ENCODE measurements at places on chromosomes 1 and 21.

GRCh38 chr1:185318431-185319138 lies 1.5 kb upstream of the IVNS1ABP start:
- H3K27ac ChIP-seq, result peak overlapping the region; percentile 98
- no peaks in the 10 kb centered on the region for H3K27me3 ChIP-seq
- H3K36me3 ChIP-seq, result peaks cover 28% of the 10 kb centered on the region
- peak overlapping the region; percentile 89 for H3K4me3 ChIP-seq
- peaks cover 23% of the 10 kb centered on the region for H3K4me1 ChIP-seq

- no peak for DNase-seq
- H3K4me1 ChIP-seq, result no peaks in the 10 kb centered on the region
- H3K27ac ChIP-seq, result no peak overlapping the region
- no peaks in the 10 kb centered on the region for H3K27me3 ChIP-seq
- H3K36me3 ChIP-seq, result no peaks in the 10 kb centered on the region
- H3K4me3 ChIP-seq, result no peak overlapping the region
Observed at GRCh38 chr1:4060850-4061249, 160.8 kb upstream of the C1orf174 start.

DNA sequence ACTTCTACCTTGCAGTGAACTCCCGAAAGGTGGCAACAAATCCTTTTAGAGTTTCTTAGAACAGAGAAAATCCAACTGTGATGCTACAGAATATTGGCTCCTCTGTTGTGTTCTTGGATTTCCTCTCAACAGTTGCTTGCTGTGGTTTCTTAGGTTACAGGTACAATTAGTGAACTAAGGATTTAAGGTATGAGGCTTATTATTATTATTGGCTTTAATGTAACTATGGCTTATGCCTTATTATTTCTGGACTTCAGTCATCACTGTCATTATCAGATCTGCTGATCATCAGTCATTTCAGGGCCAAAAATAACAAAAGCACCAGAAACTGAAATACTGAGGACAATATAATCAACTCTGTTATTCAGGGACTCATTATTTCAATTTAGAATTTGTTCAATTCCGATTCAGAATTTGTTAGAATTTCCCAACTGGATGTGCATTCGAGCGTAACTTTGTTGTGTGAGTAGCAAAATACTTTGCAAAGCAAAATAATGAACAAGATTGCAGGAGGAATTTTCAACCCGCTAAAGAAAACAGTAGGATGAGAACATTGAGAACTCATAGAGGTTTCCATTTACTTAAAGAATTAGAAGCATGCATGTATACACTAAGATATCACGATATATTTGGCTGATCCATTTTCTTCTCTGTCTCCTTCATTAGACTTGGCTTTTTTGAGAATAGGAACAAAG lies 65.5 kb upstream of the AK4 start:
- no peak for DNase-seq
- no peaks in the 10 kb centered on the region for H3K36me3 ChIP-seq
- H3K4me1 ChIP-seq, result no peaks in the 10 kb centered on the region
- no peak overlapping the region for H3K27ac ChIP-seq
- no peak overlapping the region for H3K4me3 ChIP-seq
- peaks cover 7% of the 10 kb centered on the region for H3K27me3 ChIP-seq

GRCh38 chr1:2036287-2036686 lies 13.9 kb upstream of the PRKCZ start:
- no peak for DNase-seq
- no peaks in the 10 kb centered on the region for H3K4me1 ChIP-seq
- no peaks in the 10 kb centered on the region for H3K36me3 ChIP-seq
- no peak overlapping the region for H3K27ac ChIP-seq
- H3K27me3 ChIP-seq, result peaks cover 5% of the 10 kb centered on the region

- H3K27me3 ChIP-seq, result no peaks in the 10 kb centered on the region
- no peak overlapping the region for H3K27ac ChIP-seq
- H3K4me3 ChIP-seq, result no peak overlapping the region
- no peaks in the 10 kb centered on the region for H3K4me1 ChIP-seq
Observed at GRCh38 chr21:28257276-28257675, 735.4 kb downstream of the LTN1 start.

- no peak overlapping the region for H3K27ac ChIP-seq
- H3K27me3 ChIP-seq, result peaks cover 24% of the 10 kb centered on the region
- DNase-seq, result no peak
- H3K36me3 ChIP-seq, result no peaks in the 10 kb centered on the region
- H3K4me3 ChIP-seq, result no peak overlapping the region
Observed at GRCh38 chr1:2864203-2864905, 62.9 kb upstream of the TTC34 start.

- H3K27ac ChIP-seq, result no peak overlapping the region
- no peaks in the 10 kb centered on the region for H3K36me3 ChIP-seq
- peaks cover 24% of the 10 kb centered on the region for H3K4me1 ChIP-seq
- DNase-seq, result no peak
Observed at GRCh38 chr1:151542710-151543129, 2.6 kb downstream of the TUFT1 start.

- peak overlapping the region; percentile 39 for H3K27ac ChIP-seq
- peaks cover 19% of the 10 kb centered on the region for H3K4me1 ChIP-seq
- H3K4me3 ChIP-seq, result no peak overlapping the region
- peaks cover 23% of the 10 kb centered on the region for H3K27me3 ChIP-seq
- peaks cover 18% of the 10 kb centered on the region for H3K36me3 ChIP-seq
Observed at GRCh38 chr1:206898915-206899431, 1.7 kb downstream of the IL24 start.

DNA sequence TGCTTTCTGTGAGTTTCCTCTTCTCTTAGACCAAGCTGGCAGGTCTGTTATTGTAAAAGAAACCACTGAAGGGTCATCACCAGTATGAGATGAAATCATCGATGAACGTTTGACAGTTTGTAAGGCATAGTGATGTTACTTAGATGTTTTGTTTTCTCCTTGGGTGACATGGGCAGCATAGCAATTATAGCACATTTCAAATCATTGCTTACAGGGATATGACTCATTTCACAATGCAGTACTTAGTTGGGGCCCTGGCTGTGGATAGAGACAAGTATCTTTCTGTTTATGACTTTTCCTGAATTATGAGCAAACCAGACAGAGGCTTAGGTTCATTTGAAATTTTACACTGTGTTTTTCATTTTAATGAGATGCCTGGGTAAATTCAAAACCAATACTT lies 313.0 kb downstream of the RWDD3 start:
- H3K36me3 ChIP-seq, result no peaks in the 10 kb centered on the region
- no peaks in the 10 kb centered on the region for H3K4me1 ChIP-seq
- no peak overlapping the region for H3K27ac ChIP-seq
- H3K4me3 ChIP-seq, result no peak overlapping the region

DNA sequence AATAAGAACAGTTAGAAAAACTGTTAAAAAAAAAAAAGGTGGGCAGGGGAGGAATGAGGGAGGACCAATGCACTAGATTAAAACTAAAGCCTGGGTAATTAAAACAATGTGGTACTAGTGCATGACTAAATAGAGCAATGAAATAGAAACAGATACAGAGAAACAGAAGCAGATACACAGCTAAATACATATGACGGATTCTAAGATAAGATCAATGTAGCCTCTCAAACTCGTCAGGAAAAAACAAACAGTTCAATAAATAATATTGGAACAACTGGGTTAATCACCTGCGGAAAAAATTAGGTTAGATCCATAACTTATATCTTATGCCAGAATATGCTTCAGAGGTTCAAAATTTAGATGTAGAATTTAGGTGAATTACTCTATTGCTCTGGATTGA lies 68.2 kb downstream of the ERO1B start:
- no peaks in the 10 kb centered on the region for H3K27me3 ChIP-seq
- no peaks in the 10 kb centered on the region for H3K36me3 ChIP-seq
- H3K27ac ChIP-seq, result peak overlapping the region; percentile 78
- DNase-seq, result no peak

DNA sequence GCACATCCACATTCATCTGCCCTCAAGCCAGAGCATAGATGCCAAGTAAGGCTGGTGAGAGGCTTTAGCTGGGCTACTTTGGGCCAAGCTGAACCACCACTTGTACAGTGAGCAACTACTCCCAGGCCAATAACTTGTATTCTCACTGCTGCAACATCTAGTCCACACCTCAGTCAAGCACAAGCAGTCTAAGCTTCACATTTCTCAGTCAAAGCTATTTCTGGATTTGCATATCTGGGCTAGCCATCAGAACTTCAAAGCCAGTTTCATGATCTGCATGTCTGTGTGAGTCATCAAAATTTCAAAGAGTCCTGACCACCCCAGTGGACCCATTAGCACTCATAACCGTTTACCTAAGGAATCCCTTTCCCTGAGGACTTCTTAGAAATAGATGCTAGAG lies 77.7 kb upstream of the DIRAS3 start:
- H3K36me3 ChIP-seq, result no peaks in the 10 kb centered on the region
- H3K4me3 ChIP-seq, result no peak overlapping the region
- DNase-seq, result no peak
- H3K27me3 ChIP-seq, result no peaks in the 10 kb centered on the region
- no peaks in the 10 kb centered on the region for H3K4me1 ChIP-seq

DNA sequence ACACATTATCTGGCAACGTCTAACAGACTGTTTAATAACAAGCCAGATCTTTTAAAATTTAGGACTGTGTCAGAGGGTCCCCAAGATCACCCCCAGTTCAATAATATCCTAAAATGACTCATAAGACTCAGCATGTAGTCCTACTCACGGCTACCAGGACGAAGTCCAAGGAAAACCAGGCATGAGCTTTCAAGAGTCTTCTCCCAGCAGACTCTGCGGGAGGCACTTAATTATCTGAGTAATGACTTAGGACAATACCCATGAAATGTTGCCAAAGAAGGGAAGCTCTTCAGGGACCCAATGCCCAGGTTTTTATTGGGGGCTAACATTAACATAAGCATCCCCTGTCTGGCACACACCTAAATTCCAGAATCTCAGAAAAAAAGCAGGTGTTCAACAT lies 7.0 kb downstream of the HFM1 start:
- H3K4me3 ChIP-seq, result no peak overlapping the region
- no peaks in the 10 kb centered on the region for H3K36me3 ChIP-seq
- H3K27me3 ChIP-seq, result peaks cover 51% of the 10 kb centered on the region
- H3K4me1 ChIP-seq, result no peaks in the 10 kb centered on the region
- H3K27ac ChIP-seq, result no peak overlapping the region

DNA sequence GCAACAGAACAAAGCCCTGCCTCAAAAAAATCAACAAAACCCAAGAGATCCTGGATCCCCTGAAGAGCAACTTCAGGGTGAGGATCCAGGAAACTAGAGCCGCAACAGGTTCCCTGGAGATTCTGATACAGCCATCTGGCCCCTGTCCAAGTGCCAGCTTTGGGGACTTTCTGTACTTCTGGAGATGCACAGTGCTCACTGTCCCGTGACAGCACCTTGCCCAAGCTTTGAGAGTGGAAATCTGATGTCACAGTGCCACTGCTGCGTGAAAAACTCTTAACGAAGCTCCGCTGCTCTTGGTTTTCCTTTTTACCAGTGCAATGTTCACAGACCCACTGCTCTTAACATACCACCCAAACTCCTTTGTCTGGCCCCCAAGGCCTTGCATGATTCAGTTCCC lies 26.3 kb downstream of the STK40 start:
- no peak overlapping the region for H3K27ac ChIP-seq
- H3K36me3 ChIP-seq, result peaks cover 61% of the 10 kb centered on the region
- no peak overlapping the region for H3K4me3 ChIP-seq
- no peaks in the 10 kb centered on the region for H3K27me3 ChIP-seq
- H3K4me1 ChIP-seq, result peaks cover 6% of the 10 kb centered on the region

DNA sequence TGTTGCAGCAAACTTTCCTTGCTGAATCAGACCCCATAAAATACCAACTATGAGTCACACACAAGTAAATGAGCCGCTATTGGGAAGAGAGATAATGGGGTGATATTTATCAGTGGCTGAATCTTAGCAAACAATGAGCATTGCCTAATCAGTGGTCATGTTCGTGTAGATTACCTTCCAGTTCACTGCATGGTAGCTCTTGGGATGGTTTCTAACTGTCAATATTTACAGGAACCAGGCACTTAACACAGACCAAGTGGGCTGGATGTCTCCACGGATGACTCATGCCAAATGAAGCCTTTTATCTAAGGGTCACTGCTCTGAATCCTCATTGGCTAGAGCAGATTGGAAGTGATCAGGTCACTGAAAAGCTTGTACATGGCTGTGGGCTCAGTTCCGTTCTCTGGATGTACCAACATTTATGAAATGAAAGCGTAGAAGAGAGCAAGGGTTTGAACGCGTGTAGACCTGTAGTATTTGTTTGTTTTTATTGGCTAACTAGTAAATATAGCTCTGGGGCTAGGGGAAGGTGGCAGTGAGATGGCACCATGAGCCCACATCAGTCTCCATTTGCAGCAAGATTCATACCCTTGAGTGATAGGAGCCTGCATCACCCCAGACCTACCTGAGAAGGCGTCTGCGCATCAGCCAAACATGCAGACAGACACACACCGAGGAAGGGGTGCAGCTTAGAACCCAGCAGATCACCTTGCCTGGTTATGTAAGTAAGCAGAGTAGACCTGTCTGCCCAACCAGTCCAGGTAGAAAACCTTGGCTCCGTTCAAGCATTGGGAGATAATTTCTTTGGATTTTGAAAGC lies 153.3 kb downstream of the TOMM20 start:
- no peaks in the 10 kb centered on the region for H3K27me3 ChIP-seq
- peaks cover 50% of the 10 kb centered on the region for H3K4me1 ChIP-seq
- H3K36me3 ChIP-seq, result peaks cover 9% of the 10 kb centered on the region
- H3K27ac ChIP-seq, result no peak overlapping the region

GRCh38 chr1:48610628-48611542 lies 138.9 kb upstream of the SPATA6 start:
- H3K36me3 ChIP-seq, result no peaks in the 10 kb centered on the region
- H3K4me1 ChIP-seq, result no peaks in the 10 kb centered on the region
- DNase-seq, result no peak
- H3K27ac ChIP-seq, result no peak overlapping the region

GRCh38 chr1:201713086-201713810 lies 115.7 kb upstream of the IPO9 start:
- H3K27ac ChIP-seq, result no peak overlapping the region
- peaks cover 5% of the 10 kb centered on the region for H3K27me3 ChIP-seq
- no peaks in the 10 kb centered on the region for H3K36me3 ChIP-seq

- peaks cover 26% of the 10 kb centered on the region for H3K27me3 ChIP-seq
- H3K4me3 ChIP-seq, result peak overlapping the region; percentile 99
- H3K27ac ChIP-seq, result peak overlapping the region; percentile 97
- DNase-seq, result peak; percentile 50
Observed at GRCh38 chr1:156419854-156420204, 50.8 kb downstream of the RHBG start.

GRCh38 chr1:18360251-18360650 lies 120.5 kb upstream of the KLHDC7A start:
- no peak overlapping the region for H3K4me3 ChIP-seq
- no peaks in the 10 kb centered on the region for H3K36me3 ChIP-seq
- no peak overlapping the region for H3K27ac ChIP-seq
- H3K27me3 ChIP-seq, result peaks cover 61% of the 10 kb centered on the region

- no peaks in the 10 kb centered on the region for H3K36me3 ChIP-seq
- H3K4me3 ChIP-seq, result no peak overlapping the region
- no peaks in the 10 kb centered on the region for H3K4me1 ChIP-seq
- no peak for DNase-seq
- H3K27ac ChIP-seq, result no peak overlapping the region
Observed at GRCh38 chr1:211589782-211590721, 11.1 kb upstream of the SLC30A1 start.

- H3K4me3 ChIP-seq, result no peak overlapping the region
- H3K4me1 ChIP-seq, result peaks cover 4% of the 10 kb centered on the region
- no peaks in the 10 kb centered on the region for H3K36me3 ChIP-seq
Observed at GRCh38 chr1:3534803-3535637, 76.3 kb downstream of the MEGF6 start.

- H3K27me3 ChIP-seq, result no peaks in the 10 kb centered on the region
- H3K4me3 ChIP-seq, result peak overlapping the region; percentile 15
- peaks cover 42% of the 10 kb centered on the region for H3K4me1 ChIP-seq
Observed at GRCh38 chr1:12343823-12344487, 114.1 kb downstream of the VPS13D start.
